ENCODE measurements at places on chromosomes 4 and X.

GRCh38 chr4:158945529-158946108, 157.3 kb upstream of the RAPGEF2 start:
- no peak for DNase-seq

- DNase-seq, result no peak
Measured at GRCh38 chr4:42789041-42789567, 103.4 kb upstream of the GRXCR1 start.

- no peak for DNase-seq
Measured at GRCh38 chrX:11347300-11347699, 54.1 kb downstream of the AMELX start.

GRCh38 chr4:97984545-97985131, 158.6 kb downstream of the STPG2 start:
- no peak for DNase-seq

DNA sequence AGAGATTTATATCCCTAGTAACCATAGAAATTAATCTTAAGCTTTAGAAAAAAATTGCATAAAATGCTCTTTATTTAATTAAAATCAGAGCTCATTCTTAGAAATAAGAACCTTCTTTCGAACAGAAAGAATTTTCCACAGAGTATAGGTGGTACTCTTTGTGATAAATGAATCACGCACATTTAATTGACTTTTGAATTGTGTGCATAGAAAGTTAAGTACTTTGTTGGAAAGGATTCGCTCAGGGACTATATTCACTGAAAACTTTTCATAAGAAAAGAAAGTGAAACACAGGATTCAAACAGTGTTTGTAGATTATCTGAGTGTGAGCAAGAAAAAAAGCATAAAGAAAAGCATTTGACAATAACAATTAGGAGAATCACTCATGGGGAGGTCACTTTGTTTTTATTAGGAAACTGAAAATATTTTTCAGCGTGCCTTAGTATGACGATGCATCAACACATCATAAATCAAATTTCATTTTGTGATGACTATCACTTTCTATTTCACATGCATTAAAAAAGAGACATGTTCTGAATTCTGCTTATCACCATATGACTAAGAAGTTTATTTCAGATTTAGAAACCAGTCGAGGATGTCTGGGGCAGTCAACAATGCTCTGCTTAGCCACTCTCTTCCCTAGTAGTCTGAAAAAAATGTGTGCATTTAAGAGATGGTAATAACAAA, 49.5 kb downstream of the STX18 start:
- no peak for DNase-seq

GRCh38 chrX:153827903-153828302, 2.4 kb downstream of the PDZD4 start:
- no peak for DNase-seq

- no peak for DNase-seq
Measured at GRCh38 chrX:24253030-24253429, 60.8 kb downstream of the SUPT20HL2 start.

DNA sequence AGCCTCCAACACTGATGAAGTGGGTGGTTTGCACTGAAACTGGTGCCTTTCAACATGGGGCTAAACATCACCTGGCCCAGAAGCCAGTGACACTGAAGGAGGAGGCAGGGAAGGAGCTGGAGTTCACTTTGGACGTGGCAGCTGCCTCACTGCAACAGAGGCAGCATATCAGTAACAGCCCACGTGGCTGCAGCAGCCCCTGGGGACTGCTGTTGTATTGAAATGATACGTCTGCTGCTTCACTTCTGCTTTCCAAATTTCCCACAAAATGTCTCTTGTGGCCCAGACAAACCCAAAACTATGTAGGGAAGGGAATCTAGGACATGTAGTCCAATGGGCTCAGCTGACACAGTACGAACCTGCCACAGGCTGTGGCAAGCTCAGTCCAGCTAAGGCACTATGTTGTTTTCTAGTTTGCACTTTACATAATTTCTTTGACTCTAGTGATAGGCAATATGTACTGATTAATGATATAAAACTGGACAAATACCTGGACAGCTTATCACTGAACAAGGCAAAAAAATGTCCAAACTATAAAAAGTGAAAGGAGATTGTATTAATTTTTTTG, 84.7 kb upstream of the RAPGEF2 start:
- DNase-seq, result no peak

DNA sequence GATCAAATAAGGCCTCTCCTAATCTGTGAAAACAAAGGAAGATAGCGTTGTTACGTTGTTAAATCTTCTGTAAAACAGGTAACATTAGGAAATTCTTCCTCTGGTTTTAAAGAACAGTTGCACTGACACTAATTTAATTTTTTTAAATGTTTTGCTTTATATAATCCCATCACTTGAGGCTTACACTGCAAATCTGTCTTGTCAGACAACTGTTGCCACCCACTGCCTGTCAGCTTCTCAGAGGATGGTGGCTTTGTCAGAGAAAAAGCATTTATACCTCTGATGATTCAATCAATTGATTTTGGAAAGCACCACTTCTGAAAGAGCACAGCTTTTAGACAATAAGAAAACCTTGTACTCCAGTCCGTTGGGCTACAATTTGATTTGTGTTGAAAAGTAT, 799.1 kb downstream of the FSTL5 start:
- no peak for DNase-seq

DNA sequence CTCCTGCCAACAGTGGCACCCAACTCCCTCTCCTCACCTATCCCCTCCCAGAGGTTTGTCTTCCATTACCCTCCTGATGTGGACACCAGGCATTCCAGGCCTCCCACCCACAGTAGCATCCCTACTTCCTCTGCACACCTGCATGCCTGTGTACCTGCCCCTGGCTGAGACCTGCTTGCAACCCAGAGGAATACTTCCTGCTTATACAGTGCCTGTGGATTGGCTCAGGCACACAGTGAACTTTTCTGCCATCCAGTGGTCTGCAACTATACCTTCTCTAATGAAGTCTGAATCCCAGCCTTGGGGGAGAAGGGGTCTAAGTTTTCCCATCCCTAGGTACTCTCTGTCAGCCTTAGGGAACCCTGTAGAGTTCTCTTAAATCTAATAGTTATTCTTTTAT, 169.9 kb downstream of the IQCM start:
- DNase-seq, result no peak

Data from activated effector memory CD4-positive, alpha-beta T cell treated with Interleukin-2 at 50 U/mL for 16 hours (primary cell).